NCI-H1105 (cell line): ENCODE measurements at places on chromosomes 6 and 20.
A peak's percentile ranks its signal among the peaks of the same experiment; 100 is the strongest.

DNA sequence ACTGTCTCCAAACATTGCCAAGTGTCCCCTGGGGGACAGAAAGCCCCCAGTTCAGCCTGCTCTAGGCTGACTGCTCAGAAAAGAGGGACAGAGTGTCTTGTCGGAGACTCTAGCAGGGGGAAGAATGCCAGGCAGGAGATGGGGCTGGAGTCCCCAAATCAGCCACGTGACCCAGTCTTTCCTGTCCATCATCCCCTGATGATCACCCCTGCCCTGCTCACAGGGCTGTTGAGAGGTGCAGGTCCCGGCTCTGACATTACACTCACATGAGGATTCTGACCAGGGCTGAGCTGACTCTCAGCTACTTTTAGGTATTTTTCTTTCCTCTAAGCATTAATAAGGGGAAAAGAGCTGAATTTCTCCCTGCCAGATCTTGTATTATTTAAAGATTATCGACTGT is 115.8 kb downstream of the SULF2 start:
- DNase-seq, result no peak

DNA sequence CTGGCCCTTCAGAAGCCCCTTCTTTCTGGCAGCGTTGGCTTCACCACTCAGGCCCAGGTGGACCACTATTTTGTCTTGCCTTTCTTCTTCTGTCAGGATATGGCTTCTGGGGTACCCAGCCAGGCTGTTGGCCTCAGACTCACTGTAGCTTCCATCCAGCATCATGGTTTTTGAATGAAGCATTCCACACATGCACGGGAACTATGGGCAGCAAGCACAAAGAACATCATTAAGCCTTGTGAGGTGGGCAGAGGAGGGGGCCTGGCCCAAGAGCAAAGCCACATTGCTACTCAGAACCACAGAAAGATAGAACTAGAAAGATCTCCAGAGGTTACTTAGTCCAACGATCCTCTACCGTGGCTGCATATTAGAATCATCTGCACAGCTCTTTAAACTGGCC is 40.6 kb upstream of the GABRR1 start:
- DNase-seq, result no peak

GRCh38 chr20:4956200-4956810 is 45.0 kb downstream of the SLC23A2 start:
- peak; percentile 9 for DNase-seq

DNA sequence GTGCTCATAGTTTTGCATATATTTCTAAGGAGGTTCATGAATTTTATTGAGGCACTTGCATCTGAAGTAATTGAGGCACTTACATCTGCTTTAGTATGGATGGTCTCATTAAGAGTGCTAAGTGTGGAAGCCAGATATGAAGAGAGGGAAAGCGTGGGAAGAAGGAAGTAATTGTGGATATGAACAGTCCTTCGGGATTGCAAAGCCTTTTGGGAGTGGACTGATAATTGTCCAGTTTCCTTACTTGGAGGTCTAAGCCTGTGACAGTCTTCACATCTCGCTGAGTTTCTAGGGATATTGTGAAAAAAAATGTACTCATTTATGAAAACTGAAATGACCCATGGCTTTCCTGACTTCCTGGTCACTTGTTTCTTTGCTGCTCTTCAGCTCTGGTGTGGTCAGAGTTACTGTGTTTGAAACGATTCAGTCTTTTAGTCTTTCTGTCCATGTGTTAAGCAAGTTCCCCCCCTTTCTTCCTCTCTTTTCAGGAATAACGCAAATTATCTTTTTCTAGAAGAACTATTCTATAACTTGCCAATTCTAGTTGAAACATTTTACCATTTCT is 137.3 kb downstream of the ZFAND3 start:
- DNase-seq, result no peak

DNA sequence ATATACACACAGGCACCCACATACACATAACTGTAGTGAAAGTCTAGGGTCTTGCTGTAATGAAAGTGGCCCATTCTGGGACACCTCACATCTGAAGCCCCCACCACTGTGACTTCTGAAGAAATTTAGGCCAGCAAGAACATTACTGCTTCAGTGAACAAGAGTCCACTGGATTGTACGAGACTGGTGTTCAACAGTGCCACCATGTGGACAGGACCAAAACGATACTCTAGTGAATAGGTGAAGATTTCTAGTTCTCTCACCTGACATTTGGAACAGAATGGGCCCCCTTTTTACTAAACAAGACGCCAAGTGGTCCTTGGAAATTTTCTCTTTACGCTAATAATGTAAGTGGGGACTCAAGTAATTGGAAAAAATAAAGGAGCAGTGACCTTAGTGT is 156.9 kb downstream of the MAFB start:
- DNase-seq, result no peak

- DNase-seq, result no peak
Observed at GRCh38 chr6:31545291-31545690, 1.1 kb downstream of the ATP6V1G2 start.

DNA sequence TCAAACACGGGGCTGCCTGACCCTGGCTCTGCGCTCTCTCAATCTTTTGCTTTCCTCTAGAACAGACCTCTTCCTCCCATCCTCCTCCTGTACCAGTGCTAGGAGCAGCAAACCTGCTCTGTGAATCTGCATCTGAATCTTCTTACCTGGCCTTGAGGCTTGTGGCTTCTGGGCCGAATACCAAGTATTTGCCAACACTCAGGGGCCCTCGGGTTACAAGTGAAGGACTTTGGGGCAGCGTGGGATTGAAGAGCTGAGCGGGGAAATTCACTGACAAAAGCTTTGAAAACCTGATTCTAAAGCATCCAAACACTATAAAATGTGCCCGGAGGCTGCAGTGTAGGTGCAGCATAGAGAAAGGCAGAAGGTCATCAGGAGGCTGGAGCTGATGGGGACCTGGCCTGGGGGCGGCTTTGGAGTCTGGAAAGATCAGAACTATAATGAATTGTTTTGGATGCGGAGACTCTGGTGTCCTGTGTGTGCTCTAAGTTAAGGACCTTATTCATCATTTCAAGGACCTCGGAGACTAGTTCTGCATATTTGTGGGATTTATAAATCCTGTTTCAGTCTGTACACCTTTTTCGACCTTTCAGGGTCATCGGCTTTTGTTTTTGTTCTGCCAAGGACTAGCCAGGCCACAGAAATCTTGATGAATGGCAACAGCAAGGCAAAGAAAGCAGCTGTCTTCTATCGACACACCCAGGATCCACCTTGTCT is 16.4 kb upstream of the IGF2R start:
- no peak for DNase-seq

- DNase-seq, result no peak
Observed at GRCh38 chr6:32860674-32861073, 6.7 kb downstream of the PSMB9 start.

DNA sequence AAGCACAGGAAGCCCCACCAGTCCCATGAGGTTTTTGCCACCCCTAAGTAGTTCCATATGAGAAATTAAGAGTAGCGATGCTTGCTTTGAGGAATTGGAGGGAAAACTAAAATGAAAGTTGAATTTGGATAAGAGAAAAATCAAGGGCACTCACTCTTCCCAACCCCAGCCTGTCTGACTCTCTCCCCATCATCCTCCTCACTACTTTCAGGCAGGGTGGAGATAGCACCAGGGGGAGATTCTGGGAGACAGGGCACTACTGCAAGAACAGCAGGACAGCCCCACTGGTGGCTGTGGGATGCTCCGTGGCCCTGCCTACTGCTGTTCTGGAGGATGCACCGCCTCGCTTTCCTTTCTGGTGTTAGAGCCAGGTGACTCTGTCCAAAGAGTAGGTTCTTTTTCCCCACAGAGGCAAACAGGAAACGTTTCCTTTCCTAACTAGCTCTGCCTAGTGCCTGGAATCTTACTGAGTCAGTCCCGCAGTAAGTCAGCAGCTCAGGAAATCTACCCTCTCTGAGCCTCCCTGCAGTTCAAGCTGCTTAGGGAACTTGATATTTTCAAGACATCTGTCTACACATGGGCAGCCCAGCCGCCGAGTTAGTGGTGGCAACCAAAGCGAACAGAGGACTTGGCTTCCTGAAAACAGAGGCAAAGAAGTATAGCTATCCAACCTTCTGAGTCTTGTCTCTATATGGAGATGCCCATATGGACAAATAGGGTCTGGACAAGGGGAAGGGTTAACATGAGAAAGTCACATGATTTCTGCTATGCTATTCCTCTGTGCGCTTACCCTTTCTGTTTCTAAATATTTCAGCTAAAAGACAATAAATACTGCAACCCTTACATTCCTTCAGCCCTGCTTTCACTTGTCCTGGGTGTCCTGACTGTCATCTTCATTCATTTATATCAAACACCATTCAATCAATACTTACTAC is 11.4 kb downstream of the HLA-E start:
- DNase-seq, result no peak

GRCh38 chr6:139407718-139408222 is 33.3 kb upstream of the CITED2 start:
- DNase-seq, result no peak

DNA sequence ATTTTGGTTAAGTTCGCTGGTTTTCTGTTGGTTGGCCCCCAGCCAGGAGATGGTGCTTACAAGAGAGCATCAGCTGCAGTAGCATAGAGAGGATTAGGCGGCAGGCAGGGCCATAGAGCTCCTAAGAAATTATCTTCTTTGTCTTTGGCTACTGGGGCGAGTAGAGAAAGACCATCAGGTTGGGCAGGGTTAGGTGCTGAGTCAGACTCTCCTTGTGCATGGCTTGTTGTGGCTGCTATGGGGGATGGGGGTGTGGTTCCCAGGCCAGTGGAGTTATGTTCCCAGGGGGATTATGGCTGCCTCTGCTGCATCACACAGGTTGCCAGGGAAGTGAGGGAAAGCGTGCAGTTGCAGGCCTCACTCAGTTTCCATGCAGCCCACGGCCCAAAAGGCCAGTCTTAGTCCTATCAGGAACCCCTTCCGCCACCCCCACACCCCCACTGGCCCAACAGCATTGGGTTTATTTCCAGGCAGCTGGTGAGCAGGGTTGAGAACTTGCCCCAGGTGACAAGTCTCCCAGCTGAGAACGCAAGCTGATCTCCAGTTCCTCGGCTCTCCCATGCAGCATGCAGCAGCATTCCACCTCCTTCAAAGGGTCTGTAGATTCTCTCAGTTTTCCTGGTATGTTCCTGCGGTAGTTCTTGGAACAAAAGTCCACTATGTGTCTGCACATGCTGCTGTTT is 243.7 kb downstream of the UTRN start:
- DNase-seq, result no peak

- DNase-seq, result no peak
Observed at GRCh38 chr6:53873922-53874321, 79.1 kb downstream of the LRRC1 start.

DNA sequence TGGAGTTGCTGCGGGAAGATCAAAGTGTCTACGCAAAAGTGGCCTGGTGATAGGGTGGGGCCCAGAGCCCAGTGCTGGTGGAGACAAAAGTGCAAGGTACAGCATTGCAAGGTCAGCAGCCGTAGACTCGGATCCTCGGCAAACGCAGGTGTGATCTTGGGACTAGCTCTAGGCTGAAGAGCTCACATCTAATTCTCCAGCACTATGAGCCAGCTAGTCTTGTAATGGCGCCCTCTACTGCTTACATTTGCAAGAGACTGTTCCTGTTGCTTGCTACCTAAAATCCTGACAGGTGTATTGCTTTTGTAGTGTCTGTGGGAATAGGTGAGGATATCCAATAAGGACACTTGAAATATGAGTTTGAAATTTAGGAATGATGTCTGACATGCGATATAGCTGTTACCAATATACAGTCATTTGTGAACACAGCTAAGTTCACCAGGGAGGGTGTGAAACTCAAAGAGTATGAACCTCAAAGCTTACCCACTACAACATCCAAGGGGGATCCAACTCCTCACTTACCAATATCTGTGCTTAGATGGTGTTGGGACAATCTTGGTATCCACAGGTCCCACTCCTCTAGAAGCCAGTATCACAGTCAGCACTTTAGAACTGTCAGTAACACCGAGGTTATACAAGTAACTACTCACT is 58.4 kb downstream of the PDE7B start:
- peak; percentile 43 for DNase-seq

DNA sequence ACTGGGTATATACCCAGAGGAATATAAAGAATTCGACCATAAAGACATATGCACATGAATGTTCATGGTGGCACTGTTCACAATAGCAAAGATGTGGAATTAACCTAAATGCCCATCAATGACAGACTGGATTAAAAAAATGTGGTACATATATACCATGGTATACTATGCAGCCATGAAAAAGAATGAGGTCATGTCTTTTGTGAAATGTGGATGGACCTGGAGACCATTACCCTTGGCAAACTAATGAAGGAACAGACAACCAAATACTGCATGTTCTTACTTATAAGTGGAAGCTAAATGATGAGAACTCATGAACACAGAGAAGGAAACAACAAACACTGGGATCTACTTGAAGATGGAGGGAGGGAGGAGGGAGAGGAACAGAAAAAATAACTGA is 186.7 kb upstream of the SSTR4 start:
- no peak for DNase-seq

- no peak for DNase-seq
Observed at GRCh38 chr6:3053231-3053508, 15.1 kb upstream of the RIPK1 start.

DNA sequence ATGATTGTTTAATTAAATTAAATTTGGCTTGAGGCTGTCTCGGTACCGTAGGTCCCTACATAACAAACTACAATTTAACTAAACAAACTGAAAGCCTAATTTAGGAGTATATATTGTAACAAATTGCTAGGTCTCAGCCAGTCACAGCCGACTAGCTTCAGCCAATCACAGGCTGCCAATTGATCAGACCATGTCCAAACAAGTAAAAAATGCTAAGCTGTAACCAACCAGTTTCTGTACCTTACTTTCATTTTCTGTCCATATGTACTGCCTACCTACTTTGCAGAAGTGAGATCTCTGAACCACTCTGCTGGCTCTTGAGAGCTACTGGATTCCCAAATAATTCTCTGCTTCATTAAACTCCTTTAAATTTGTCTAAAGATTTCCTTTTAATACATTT is 648.0 kb upstream of the GJE1 start:
- no peak for DNase-seq

DNA sequence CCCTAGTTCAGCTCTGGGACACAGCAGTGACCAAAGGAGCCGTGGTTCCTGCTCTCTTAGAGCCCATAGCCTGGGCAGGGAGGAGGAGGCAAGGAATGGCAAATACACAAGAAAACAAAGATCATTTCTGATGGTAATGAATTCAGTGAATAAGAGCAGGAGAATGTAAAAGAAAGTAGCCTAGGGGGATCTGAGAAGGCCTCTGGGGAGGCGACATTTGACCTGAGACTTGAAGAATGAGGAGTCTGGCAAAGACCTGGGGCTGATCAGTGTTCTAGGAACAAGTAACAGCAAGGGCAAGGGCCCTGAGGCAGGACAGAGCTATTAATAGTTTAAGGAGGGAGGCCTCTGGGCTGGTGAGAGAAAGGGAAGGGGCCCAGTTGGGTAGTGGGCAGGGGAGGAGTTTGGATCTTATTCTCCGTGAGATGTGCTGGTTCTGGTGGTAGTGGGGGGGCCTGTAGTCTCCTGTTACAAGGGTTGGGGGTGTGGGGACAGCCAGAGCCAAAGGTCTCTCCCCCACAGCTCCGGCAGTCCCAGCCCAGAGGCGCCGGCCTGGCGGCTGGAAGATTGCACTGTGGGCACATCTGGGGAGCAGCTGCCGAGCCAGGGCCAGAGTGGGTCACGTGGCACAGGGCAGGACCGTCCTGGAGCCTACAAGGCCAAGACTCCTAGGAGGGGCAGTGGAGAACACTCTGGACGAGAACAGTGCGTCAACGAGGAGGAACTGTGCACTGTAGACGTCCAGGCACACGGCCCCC is 9.3 kb upstream of the ID1 start:
- DNase-seq, result no peak

GRCh38 chr6:95978230-95978629 is 37.5 kb upstream of the FUT9 start:
- no peak for DNase-seq
